ENCODE measurements at places on chromosomes 4 and X.

GRCh38 chr4:92339676-92340075, 35.9 kb downstream of the GRID2 start:
- H3K27me3 ChIP-seq = no peaks in the 10 kb centered on the region
- no peak overlapping the region for H3K27ac ChIP-seq
- H3K36me3 ChIP-seq = no peaks in the 10 kb centered on the region
- no peaks in the 10 kb centered on the region for H3K4me1 ChIP-seq

DNA sequence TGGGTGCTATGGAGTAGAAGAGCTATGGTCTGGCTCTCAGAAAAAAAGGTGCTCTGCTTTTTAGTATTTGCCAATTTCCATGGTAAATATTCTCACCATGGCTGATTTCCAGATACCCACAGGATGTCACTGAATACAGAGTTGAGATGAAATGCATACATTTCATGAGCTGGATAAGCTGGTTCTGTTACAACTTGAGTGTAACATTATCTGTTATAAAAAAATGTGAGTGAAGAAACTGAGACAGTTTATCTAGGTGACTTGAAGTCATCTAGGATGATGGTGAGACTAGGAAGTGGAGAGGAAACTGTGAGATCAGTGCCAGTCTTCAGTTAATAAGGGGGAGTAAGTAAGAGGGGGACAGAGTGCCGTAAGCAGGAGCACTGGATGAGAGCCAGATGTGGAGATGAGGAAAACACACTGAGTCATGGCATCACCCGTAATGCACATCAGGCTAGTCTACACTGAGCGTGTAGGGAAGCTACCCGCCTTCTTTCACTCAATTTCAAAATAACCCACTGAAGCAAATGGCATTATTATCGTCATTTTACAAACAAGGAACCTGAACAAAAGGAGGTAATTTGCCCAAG, 5.0 kb downstream of the HPSE start:
- H3K4me1 ChIP-seq = no peaks in the 10 kb centered on the region
- peaks cover 4% of the 10 kb centered on the region for H3K27me3 ChIP-seq
- H3K27ac ChIP-seq = no peak overlapping the region

DNA sequence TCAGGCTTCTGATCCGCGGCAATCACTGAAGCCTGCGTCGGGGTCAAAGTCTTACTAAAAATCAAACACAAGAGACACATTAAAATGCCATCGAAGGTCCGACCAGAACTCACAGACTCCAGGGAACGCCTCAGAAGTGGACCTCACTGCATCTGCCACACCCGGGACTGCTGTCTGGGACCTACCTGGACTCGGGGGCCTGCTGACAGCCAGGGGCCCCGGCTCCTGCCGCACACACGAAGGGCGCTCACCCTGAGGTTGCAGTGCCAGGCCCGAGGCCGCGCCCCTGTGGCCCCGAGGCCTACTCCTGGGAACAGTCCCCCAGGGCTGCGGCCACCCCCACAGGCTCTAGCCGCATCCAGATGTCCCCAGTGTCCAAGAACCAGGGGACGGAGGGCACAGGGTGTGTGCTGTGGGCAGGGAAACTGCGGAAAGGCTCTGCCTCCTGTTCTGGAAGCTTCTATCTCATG, 7.4 kb downstream of the CTBP1 start:
- H3K4me1 ChIP-seq = peaks cover 42% of the 10 kb centered on the region
- H3K27me3 ChIP-seq = no peaks in the 10 kb centered on the region
- peak; percentile 28 for DNase-seq
- H3K4me3 ChIP-seq = no peak overlapping the region
- no peak overlapping the region for H3K27ac ChIP-seq

- H3K4me3 ChIP-seq = no peak overlapping the region
- H3K27me3 ChIP-seq = no peaks in the 10 kb centered on the region
- no peak overlapping the region for H3K27ac ChIP-seq
Observed at GRCh38 chrX:111264385-111264784, 5.9 kb downstream of the CAPN6 start.

DNA sequence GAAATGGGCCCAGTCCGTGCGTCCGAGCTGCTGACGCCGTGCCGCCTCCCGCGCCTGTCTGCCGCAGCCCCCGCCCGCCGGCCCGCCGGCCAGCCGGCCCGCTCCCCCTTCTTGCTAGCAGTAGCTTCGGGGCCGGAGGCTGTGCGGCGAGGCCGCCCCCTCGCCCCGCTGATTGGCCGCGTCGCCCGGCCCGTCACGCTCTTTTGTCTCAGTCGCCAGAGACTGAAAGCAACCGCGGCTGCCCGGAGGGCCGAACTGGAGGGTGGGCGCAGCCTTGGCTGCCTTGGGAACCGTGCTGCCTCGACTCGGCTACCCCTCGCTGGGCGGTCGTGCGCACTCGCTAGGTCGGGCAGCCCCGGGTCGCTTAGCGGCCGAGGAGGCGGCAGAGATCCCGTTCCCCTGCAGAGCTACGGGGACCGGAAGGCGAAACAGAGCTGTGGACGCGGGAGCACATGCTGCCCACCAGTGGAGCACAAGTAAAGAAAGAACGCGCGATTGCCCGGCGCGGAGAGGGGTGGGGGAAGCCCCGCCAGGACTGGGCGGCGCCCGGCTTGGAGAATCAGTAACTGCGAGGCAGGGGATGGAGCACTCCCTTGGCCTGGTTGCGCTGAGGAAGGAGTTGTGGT, at the start of gene ZCCHC18:
Gene ZCCHC18, plus strand, starts transcription at position 198 of the 626 bp plus-strand sequence. CDS start 1,589 bp downstream, outside the sequence.
- H3K36me3 ChIP-seq = no peaks in the 10 kb centered on the region
- DNase-seq = peak; percentile 89
- H3K27me3 ChIP-seq = peaks cover 13% of the 10 kb centered on the region
- H3K4me1 ChIP-seq = peaks cover 37% of the 10 kb centered on the region

- H3K36me3 ChIP-seq = no peaks in the 10 kb centered on the region
- H3K4me1 ChIP-seq = no peaks in the 10 kb centered on the region
- H3K4me3 ChIP-seq = no peak overlapping the region
Observed at GRCh38 chrX:70196961-70197720, 19.9 kb downstream of the DGAT2L6 start.

DNA sequence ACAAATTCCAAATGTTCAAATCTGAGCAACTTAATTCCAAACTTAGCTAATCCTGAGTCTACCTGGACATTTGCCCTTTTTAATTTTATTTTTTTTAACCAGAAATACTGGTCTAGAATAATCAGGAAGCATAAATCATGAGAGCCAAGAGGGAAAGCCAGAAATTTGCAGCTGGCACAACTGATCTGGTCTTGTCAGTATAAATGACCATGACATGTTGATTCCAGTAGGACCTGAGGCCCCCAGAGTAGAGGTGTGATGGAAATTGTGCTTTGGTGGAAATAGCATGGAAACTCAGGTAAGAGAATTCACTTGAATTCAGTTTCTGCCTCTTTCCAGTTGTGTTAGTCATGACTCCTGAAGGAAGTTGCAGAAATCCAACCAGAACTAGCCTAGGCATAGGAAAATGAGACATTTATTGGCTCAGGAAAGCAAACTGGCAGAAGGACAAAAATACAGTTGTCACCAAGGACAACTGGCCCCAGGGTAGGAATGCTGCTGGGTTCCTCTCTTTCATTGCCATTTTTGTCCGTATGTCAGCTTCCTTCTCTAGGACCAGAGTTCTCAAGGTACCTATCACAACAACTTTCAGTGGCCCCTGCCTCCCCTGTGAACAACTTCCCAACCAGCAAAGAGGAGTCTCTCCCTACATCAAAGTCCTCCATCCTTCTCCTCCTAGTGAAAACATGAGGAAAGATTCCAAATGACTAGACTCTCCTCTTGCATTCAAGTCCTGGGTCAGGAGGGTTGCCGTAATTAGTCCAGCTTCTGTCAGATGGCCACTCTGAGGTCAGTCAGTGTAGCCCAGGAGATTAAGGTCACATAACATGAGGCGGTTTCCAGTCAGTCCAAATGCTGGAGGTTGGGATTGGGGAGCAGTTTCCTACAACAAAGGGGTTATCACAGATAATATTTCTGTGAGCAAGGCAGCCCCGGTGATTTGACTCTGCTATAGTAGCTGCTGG, 29.3 kb upstream of the MYOZ2 start:
- H3K36me3 ChIP-seq = no peaks in the 10 kb centered on the region
- H3K27ac ChIP-seq = peak overlapping the region; percentile 22
- peaks cover 12% of the 10 kb centered on the region for H3K4me1 ChIP-seq
- H3K27me3 ChIP-seq = peaks cover 3% of the 10 kb centered on the region
- DNase-seq = no peak

DNA sequence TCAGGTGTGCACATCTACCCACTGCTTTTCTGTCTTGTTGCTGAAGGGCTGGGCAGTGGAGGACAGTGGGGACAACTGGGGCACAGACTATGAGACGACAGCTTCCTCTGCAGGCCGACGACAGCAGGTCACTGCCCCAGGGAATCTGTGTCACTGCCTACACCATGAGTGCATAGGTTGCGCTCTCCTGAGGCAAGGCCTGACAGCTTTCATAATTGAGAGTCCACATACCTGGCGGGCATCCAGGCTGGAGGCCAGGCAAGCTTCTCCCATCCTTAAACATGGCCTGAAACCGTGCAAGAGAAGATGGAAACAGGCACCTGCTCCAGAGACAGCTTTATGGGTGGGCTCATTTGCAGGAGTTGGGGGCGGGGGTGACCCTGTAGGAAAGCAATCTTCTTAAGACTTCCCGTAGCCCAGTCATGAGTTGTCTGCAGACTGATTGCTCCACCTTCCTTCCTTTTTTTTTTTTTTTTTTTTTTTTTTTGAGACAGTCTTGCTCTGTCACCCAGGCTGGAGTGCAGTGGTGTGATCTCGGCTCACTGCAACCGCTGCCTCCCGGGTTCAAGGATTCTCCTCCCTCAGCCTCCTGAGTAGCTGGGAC, 2.9 kb downstream of the ANOS1 start:
- no peak overlapping the region for H3K27ac ChIP-seq
- H3K27me3 ChIP-seq = no peaks in the 10 kb centered on the region
- no peaks in the 10 kb centered on the region for H3K36me3 ChIP-seq
- H3K4me3 ChIP-seq = no peak overlapping the region

DNA sequence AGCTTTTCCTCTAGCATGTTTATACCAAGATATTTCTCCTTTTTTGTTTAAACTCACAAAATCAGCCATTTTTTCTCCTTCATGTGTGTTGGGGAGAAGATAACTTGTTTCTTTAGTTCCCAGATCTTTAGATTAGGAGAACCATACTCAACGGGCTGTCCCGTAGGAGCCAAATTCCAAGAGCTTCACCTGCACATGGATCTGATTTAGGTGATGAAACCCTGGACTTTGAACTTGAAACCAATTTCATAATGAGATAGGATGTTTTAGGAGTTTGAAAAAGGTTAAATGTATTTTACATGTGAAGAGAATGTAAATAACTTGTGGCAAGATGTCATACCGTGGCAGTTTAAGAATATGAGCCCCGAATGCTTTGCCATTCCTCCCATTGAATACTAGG, 280.0 kb upstream of the PCDH18 start:
- no peaks in the 10 kb centered on the region for H3K36me3 ChIP-seq
- no peak for DNase-seq
- no peak overlapping the region for H3K4me3 ChIP-seq
- no peak overlapping the region for H3K27ac ChIP-seq

DNA sequence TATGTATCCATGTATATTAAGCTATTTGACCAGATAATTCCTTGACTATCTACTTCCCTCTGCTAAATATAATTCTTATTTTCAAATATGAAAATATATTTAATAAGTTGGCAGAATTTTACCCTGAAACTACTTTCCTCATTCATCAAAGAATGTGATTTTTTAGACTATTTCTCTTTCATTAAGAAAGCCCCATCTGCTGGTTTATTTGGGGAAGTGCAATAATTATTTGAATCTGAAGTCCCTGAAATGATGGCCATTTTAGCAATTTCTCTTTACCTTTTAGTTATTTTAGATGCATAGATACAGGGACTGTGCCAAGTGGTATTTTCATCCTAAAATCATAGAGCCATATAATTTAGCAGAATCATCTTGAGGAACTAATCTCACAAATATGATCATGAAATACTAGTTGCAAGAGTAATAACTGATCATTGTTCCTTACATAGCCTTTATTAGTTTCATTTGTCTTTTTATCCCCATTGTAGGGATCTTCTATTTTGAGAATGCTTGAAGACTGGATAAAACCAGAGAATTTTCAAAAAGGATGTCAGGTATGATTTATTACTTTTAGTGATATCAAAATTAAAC, 39.0 kb downstream of the ENPEP start:
- H3K4me1 ChIP-seq = peaks cover 21% of the 10 kb centered on the region
- H3K36me3 ChIP-seq = no peaks in the 10 kb centered on the region
- no peak overlapping the region for H3K4me3 ChIP-seq
- no peak for DNase-seq
- no peaks in the 10 kb centered on the region for H3K27me3 ChIP-seq

- no peak overlapping the region for H3K4me3 ChIP-seq
- DNase-seq = no peak
- H3K4me1 ChIP-seq = peaks cover 4% of the 10 kb centered on the region
- no peaks in the 10 kb centered on the region for H3K27me3 ChIP-seq
- no peak overlapping the region for H3K27ac ChIP-seq
Observed at GRCh38 chr4:40254608-40255392, 58.0 kb downstream of the RHOH start.

DNA sequence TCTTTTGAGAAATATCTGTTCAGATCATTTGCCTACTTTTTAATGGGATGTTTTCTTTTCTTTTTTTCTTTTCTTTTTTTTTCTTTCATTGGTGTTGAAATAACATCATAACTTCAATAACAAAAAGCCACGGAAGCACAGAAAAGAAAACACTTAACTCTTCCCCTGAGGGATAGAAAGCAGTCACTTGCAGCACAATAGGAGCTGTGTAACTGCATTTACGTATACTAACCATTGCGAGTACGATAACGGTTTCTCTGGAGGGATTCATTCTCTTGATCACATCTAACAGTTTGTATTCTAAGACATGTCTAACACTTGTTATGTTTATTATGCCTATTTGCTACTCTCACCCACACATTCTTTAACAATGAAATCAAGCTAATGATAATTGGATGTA, 27.3 kb downstream of the C4orf46 start:
- no peaks in the 10 kb centered on the region for H3K4me1 ChIP-seq
- H3K36me3 ChIP-seq = no peaks in the 10 kb centered on the region
- H3K27ac ChIP-seq = no peak overlapping the region
- no peak for DNase-seq
- no peak overlapping the region for H3K4me3 ChIP-seq
- H3K27me3 ChIP-seq = no peaks in the 10 kb centered on the region

DNA sequence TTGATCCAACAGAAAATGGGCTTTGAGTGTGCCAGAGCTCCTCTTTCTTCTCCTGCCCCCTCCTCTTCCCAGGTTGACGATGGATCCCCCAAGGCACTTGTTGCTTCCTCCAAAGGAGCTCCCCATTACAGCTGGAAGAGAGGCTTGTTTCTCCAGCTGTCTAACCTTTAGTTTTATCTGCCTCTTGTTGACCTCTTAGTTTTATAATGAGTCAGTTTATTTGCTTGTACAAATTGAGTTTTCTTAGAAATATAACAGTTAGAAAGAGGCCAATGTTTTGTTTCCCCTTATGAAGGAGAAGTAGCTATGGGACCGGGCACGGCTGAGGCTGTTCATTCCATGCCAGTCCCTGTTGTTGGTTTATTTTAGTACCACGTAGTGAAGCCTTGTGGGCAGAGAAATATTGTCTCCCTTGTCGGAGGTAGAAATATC, 158.2 kb downstream of the SPRY1 start:
- H3K4me3 ChIP-seq = no peak overlapping the region
- H3K27ac ChIP-seq = peak overlapping the region; percentile 9
- no peaks in the 10 kb centered on the region for H3K27me3 ChIP-seq
- no peak for DNase-seq

GRCh38 chr4:77193046-77193445, 36.0 kb downstream of the CCNG2 start:
- no peaks in the 10 kb centered on the region for H3K27me3 ChIP-seq
- peaks cover 32% of the 10 kb centered on the region for H3K4me1 ChIP-seq
- no peaks in the 10 kb centered on the region for H3K36me3 ChIP-seq
- H3K27ac ChIP-seq = peak overlapping the region; percentile 81
